GM18507 (cell line): ENCODE measurements at places on chromosomes 4 and X.

- no peak for DNase-seq
Observed at GRCh38 chr4:105966051-105966450, 70.8 kb downstream of the NPNT start.

DNA sequence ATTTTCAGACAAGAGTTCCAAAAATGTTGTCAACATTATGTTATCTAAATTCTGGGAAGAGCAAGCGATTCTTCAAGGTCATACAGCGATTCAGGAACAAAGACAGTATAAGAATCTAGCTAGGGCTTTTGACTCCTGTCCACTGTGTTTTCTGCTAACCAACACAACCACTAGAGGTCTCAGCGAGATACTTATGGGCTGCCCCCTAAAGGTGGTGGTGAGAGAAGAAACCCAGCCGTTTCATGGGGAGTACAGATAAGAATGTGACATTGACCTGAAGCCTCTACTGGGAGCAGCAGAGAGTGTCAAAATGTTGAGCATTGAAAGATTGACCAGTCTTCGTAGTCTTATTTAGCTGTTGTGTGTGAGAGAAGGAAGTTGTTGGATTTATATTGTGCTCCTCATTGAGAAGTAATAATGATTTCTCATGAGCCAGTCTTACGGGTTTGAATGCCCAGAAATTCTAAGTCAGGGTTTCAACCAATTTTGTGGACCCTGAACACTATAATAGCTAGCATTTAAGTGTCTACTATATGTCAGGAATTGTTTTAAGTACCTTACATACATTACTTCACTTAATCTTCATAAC, 168.3 kb downstream of the SPRY1 start:
- peak; percentile 58 for DNase-seq

DNA sequence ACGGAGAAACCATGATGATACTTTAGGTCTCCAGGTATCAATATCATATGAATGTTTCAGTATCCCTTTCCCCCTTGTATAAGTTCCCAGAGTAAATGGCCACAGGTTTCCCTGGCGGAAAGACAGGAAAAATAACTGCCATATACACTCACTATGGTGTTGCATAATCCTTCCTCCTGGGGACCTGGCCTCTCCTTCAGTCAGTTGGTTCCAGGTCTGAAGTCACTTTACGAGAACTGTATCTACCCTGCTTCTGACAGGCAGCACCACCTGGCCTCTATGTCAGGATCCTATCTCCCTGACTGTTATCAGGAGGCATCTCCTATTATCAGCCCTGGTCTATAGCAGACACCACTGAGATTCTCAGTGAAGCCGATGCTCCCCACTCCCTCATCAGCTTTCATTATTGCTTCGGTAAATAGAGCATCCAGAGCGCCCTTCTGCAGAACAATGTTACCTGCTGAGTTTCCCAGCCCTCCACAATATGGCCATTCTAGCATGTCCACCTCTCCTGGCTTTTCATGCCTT, 22.6 kb downstream of the HAUS3 start:
- DNase-seq, result no peak

DNA sequence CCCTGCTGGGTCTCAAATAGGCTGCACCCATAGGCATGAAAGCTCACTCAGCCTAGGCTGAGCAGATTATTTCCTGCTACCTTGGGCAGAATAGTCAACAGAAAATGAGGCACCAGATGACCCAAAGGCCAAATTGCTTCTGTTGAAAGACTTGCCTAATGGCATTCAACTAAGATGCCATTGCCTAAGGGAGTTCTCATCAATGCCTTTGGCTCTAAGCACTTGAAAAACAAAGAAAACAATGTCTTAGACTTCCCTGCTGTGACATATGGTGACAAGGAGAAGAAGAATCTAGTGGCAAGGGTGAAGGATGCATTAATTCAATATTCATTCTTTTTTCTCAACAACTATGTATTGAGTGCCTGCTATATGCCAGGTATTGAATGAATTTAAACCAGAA, 25.7 kb upstream of the PCDH19 start:
- DNase-seq, result no peak

DNA sequence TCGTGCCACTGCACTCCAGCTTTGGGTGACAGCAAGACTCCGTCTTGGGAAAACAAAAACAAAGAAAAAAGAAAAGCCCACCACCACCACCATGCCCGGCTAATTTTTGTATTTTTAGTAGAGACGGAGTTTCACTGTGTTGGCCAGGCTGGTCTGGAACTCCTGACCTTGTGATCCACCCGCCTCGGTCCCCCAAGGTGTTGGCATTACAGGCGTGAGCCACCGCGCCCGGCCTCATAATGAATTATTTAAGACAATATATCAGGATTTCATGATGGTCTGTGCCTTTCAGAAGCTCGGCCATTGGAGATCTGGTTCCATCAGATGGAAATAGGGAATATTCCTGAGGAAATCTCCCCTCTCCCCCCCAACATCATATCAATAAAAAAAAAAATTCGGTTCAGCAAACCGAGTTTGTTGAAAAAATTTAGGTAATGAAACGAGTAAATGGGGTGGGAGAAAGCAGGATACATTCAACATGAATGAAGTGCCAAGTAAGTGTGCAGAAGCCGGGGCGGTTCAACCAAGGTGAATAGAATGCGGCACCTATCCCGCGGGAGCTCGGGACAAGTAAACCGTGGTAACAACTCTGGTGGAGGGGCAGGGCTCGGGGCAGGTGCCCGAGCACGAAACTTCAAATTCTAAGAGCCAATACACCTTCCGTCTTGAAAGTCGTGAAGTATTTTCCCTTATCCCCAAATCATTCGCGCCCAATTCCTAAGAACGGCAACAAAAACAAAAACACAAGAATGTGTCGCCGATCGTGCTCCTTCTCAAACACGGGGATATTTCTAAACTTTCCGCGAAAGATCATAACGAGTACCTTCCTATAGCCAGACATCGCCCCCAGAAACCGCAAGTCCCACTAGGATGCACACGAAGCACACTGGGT, 773 bp upstream of the TXLNG start:
- DNase-seq, result no peak

DNA sequence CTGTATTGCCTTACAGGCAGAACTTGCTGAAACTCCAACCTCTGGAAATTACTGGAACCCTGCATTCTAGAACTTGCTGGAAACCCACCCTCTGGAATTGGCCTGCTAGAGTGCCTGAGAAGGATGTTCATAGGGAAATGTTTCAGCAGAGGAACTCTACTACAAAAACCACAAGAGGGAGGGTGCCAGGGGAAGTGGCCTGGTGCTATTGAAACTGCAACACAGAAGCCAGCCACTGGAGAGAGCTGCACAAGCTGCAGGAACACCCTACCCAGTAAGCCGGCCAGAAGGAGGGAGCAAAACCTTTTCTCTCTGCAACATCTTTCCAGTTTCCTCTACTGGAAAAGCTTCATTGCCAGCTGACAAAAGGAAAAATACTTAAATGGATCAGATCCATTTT, 2.5 kb upstream of the BRWD3 start:
- no peak for DNase-seq

DNA sequence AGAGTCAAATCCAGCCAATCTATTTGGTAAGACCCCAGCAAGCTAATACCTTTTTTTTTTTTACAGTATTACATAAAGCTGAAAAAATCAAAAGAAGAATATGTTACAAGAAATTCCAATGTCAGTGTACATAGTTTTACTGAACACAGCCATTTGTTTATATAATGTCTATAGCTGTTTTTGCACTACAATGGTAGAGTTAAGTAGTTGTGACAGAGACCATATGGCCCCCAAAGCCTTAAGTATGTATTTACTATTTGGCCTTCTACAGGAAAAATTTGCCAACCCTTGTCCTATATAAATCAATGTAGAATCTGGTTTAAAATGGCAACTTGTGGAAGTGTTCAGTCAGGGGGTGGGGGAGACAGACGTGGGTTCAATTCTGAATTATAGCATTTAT, 60.7 kb downstream of the ANTXR2 start:
- DNase-seq, result no peak

DNA sequence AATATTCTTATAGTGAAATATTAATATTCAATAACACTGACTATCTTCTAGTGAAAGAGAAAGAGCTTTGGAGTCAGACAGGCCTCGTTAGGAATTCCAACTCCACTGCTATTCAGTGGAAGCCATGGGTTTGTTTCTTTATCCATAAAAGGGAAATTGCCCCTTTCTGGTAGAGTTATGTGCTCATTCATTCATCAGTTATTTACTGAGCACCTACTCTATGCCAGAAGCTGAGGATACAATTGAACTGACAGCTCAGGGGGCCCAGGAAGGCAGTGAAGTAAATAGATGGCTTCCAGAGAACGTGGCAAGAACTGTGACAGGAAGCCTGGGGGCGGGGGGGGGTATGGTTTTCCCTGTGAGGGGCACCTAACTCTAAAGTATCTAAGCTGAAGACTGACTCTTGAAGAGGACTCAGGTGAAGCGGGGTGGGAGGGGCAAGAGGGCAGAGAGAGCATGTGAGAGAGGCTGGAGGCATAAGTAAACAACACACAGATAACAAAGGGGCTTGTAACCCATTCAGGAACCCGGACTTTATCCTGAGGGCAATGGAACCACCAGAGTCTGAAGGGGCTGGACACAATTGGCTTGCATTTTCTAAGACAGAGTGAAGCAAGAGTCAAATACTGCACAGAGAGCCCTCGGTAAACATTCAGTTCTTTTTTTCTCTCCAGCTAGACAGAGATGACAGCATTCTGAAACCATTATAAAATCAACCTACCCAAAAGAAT, 20.3 kb downstream of the ANXA5 start:
- no peak for DNase-seq

- DNase-seq, result no peak
Observed at GRCh38 chrX:22686138-22686541, 313.6 kb upstream of the DDX53 start.

DNA sequence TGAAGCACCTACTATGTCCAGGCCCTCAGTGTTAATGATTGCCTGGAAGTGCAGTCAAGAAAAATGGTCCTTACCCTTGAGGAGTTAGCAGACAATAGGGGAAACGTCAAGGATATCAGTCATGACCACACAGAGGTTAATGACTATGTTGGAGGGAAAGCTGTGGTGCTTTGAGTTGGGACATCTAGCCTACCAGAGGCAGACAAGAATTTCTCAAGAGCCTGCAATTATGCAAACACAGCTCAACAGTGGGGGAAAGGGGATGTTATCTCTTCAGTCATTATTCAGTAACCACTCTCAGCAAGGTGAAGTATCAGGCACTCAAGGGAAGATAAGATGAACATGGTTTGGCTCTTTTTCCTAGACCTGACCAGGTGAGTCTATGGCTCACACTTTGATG, 7.0 kb upstream of the FGFBP1 start:
- DNase-seq, result no peak

GRCh38 chrX:123704781-123705180, 28.1 kb downstream of the THOC2 start:
- no peak for DNase-seq

DNA sequence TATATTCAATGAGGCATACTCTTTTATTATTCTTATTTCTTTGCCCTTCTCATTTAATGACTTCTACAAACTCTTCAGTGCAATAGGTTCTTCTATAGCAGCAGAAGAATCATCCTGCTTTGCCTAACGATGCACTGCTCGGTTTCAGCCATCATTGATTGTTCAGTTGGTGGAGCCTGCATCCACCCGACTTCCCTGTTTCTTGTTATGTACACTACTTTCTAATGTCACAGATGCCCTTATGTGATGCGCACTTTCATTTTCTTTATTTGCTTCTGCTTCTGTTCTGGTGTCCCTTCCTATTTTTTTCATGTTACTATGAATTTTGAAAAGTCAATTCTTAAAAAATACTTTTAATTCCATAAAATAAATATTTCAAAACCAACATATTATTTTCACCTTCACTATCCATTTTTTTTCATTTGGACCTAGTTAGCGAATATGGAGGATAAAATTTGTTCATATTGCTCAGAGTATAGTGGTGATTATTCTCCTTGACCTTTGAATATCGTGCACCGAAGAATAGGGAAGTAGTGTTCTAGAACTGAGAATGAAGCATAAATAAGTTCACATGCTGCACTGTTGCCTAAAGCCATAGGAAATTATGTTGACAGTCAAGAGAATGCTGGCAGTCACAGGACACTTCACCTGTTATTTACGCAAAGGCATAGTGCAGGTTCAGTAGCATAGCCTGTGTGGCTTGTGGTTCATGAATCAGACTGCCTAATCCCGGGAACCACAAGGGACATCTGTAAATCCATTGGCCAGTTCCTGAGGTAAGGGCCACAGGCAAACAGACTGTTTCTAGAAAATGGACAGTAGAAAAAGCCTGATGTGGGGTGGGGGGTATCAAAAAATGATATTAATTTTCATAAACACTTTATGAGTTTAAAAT, 21.3 kb upstream of the SFRP2 start:
- DNase-seq, result no peak

DNA sequence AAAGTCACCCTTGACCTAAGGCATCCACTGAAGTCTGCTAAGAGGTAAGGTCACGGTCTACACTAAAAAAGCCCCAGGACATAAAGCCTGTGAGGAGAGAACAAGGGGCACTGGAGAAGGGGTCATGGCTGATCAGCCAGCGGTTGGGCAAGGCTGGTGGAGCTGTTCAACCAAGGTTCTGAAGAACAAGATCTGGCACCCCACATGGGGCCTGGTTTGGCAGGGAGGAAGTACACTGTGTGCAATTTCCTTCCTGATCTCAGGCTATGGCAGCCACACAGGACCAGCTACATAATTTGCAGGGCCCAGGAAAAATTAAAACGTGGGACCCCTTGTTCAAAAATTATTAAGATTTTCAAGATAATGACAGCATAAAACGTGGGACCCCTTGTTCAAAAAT, 14.1 kb upstream of the BRS3 start:
- no peak for DNase-seq

GRCh38 chrX:69216911-69217310, 51.7 kb upstream of the PJA1 start:
- no peak for DNase-seq

DNA sequence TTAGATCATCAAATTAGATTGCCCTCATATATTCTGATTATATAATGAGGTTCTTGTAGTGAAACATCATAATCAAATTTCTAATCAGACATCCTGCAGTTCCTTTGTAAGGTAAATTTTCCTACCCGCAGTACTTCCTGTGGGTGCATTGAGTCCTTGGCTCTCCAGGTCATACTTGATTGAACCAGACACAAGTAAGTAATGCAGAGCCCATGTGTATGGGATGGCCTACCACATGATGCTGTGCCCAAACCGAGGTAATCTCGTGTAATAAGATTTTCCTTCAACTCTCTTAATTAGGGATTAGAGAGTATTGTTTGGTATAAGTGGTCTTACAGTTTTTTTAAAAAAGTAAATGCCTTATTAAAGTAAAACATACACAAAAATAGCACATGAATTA, 1841.8 kb downstream of the PCDH7 start:
- DNase-seq, result no peak

DNA sequence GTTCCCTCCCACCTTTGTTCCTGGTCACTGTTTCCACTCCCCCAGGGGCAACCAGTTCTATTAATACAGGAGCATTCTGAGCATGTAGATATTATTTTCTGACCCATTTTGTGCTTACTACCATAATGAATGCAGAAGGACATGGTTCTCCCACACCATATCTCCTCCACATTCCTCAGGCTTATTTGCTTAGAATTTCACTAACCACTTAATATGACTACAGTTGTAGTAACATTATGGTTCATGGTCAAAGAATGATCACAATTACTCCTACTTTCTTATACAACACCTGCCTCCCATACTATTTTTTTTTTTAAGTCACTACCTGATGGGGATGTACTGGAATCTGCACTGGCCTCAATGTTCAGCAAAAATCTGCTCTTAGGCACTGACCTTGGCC, 7.5 kb upstream of the FAM184B start:
- no peak for DNase-seq

- DNase-seq, result no peak
Observed at GRCh38 chr4:183808097-183808456, 97.0 kb upstream of the STOX2 start.
